SJSA1 (cell line): ENCODE measurements at places on chromosomes 11 and 22. TPM values are rescaled to one million over a fixed set of nuclear protein-coding genes. Genes with fewer than 3 reads are reported as not detected.
A peak's percentile ranks its signal among the peaks of the same experiment; 100 is the strongest.

The OR8A1 gene
- not detected in 2 replicates for total RNA-seq

The ISX gene
- total RNA-seq: not detected in 2 replicates

GRCh38 chr11:109772892-109773291, 320.3 kb upstream of the ZC3H12C start:
- no peaks in the 10 kb centered on the region for H3K4me1 ChIP-seq
- DNase-seq: no peak
- H3K27me3 ChIP-seq: no peaks in the 10 kb centered on the region
- no peak overlapping the region for H3K4me3 ChIP-seq
- no peak overlapping the region for H3K27ac ChIP-seq

GRCh38 chr22:24806663-24807001, 621 bp downstream of the SGSM1 start:
- DNase-seq: no peak
- no peaks in the 10 kb centered on the region for H3K36me3 ChIP-seq
- no peaks in the 10 kb centered on the region for H3K27me3 ChIP-seq
- peaks cover 11% of the 10 kb centered on the region for H3K4me1 ChIP-seq
- H3K4me3 ChIP-seq: no peak overlapping the region
- H3K27ac ChIP-seq: no peak overlapping the region

- no peaks in the 10 kb centered on the region for H3K27me3 ChIP-seq
- H3K36me3 ChIP-seq: peaks cover 82% of the 10 kb centered on the region
- H3K27ac ChIP-seq: peak overlapping the region; percentile 63
- peak; percentile 58 for DNase-seq
- H3K4me1 ChIP-seq: peaks cover 36% of the 10 kb centered on the region
Measured at GRCh38 chr11:35207471-35208403, 68.8 kb downstream of the CD44 start.
